ENCODE measurements at places on chromosomes 3 and 15. TPM values are rescaled to one million over a fixed set of nuclear protein-coding genes. Genes with fewer than 3 reads are reported as not detected.

GPR156 gene
- total RNA-seq: 0.24 TPM

- no peaks in the 10 kb centered on the region for H3K36me3 ChIP-seq
- H3K4me1 ChIP-seq: peaks cover 8% of the 10 kb centered on the region
- H3K27ac ChIP-seq: no peak overlapping the region
- H3K4me3 ChIP-seq: no peak overlapping the region
Measured at GRCh38 chr3:71510510-71510909, 73.0 kb downstream of the FOXP1 start.

CACNA2D2 gene
- 0.95 TPM for total RNA-seq

- no peak for DNase-seq
- no peak overlapping the region for H3K27ac ChIP-seq
- peaks cover 20% of the 10 kb centered on the region for H3K4me1 ChIP-seq
- H3K4me3 ChIP-seq: no peak overlapping the region
Measured at GRCh38 chr15:36361351-36361870, 218.0 kb upstream of the CDIN1 start.

WHAMM gene
- 4.6 TPM for total RNA-seq

DNA sequence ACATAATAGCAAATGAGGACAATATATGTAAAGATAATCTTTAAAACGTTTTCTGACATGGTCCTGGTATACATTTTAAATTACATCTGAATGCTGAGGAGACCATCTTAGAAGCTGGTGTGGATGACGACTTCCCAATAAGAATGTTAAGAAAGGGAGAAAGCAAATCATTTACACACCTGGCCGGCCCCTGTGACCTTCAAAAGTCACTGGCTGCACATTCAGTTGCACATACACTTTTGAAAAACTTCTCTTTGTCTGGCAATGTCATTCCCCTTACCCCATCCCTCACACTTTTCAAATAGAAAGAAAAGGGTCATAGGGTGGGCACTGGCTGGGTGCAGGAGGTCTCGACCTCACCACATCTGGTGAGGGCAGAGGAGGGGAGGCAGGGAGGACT is 391.0 kb downstream of the MECOM start:
- H3K4me3 ChIP-seq: no peak overlapping the region
- H3K27ac ChIP-seq: no peak overlapping the region
- DNase-seq: no peak
- no peaks in the 10 kb centered on the region for H3K36me3 ChIP-seq
- H3K4me1 ChIP-seq: no peaks in the 10 kb centered on the region

DNA sequence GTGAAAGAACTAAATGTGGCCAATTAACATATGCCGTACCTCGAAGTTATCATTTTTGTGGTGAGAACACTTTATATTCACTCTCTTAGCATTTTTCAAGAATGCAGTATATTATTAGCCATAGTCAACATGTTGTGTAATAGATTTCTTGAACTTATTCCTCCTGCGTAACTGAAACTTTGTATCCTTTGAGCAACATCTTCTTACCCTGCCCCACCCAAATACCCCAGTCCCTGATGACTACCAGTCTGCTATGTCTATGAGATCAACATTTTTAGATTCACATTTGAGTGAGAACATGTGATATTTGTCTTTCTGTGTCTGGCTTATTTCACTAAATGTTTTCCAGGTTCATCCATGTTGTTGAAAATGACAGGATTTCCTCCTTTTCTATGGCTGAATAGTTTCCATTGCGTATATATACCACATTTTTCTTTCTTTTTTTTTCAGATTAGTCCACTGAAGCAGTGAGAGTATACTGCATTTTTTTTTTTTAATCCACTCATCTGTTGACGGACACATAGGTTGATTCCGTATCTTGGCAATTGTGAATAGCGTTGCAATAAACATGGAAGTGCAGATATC is 12.7 kb upstream of the KBTBD8 start:
- H3K4me3 ChIP-seq: no peak overlapping the region
- no peaks in the 10 kb centered on the region for H3K4me1 ChIP-seq
- no peak for DNase-seq
- peaks cover 8% of the 10 kb centered on the region for H3K27me3 ChIP-seq
- H3K36me3 ChIP-seq: no peaks in the 10 kb centered on the region
- H3K27ac ChIP-seq: no peak overlapping the region

DNA sequence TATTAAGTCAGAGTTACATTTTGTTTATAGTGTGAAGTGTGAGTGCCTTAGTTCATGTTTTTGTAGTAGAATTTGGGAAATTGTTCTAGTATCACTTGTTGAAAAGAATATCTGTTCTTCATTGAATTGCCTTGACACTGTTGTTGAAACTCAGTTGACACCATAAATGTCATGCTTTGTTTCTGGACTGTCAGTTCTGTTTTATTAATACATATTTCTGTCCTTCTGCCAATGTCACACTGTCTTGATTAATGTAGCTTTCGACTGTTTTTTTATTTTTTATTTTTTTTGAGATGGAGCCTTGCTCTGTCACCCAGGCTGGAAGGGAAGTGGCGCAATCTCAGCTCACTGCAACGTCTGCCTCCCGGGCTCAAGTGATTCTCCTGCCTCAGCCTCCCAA is 59.1 kb downstream of the CHD2 start:
- peaks cover 40% of the 10 kb centered on the region for H3K36me3 ChIP-seq
- H3K27ac ChIP-seq: no peak overlapping the region
- H3K27me3 ChIP-seq: no peaks in the 10 kb centered on the region
- no peak for DNase-seq

DNA sequence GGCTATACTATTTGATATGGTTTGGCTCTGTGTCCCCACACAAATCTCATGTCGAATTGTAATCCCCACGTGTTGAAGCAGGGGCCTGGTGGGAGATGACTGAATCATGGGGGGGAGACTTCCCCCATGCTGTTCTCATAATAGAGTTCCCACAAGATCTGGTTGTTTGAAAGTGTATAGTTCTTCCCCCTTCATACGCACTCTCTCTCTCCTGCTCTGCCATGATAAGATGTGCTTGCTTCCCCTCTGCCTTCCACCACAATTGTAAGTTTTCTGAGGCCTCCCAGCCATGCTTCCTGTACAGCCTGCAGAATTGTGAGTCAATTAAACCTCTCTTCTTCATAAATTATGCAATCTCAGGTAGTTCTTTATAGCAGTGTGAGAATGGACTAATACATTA is 290.1 kb upstream of the CHRM5 start:
- peaks cover 6% of the 10 kb centered on the region for H3K27me3 ChIP-seq
- H3K27ac ChIP-seq: no peak overlapping the region

DNA sequence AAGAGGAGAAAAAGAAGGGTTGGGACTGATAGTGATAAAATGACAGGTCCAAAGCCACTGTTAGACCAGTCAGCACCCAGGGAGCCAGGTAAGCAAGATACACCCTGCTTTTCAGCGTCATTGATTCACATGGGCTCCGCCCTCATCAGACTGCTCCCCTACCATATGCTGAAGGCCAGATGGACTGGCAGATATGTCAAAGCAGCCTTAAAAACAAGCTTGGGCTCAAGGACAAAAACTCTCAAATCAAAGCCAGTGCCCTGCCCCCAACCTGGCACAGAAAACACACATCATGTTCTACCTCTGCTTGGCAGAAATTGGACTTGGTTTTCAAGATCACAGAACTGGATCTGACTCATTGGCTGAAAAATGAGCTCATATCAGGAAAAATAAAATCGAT is 33.4 kb downstream of the SH3BP5 start:
- no peaks in the 10 kb centered on the region for H3K27me3 ChIP-seq
- no peak overlapping the region for H3K27ac ChIP-seq
- H3K4me3 ChIP-seq: no peak overlapping the region

DNA sequence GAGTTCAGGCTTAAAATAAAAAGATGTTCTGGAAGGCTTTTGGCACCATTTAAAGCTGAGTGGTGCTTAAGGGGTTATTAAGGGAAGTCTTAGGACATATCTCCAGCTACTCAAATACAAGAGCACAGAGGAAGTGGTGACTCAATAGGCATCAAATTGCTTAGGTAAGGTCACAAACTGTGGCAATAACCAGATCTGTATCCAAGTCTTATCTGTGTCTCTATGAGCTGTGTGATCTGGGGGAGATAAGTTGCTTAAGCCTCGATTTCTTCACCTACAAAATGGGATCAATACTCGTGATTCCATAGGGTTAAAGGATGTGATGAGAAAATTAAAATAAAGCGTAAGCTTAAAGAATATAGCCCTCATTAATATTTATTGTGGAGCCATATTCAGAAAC is 7.6 kb downstream of the HDC start:
- no peak overlapping the region for H3K4me3 ChIP-seq

Data from heart left ventricle (tissue), 16 donors.